ENCODE measurements at places on chromosomes 4 and X.

GRCh38 chr4:53854991-53855568, 209.3 kb downstream of the CHIC2 start:
- no peak for DNase-seq

DNA sequence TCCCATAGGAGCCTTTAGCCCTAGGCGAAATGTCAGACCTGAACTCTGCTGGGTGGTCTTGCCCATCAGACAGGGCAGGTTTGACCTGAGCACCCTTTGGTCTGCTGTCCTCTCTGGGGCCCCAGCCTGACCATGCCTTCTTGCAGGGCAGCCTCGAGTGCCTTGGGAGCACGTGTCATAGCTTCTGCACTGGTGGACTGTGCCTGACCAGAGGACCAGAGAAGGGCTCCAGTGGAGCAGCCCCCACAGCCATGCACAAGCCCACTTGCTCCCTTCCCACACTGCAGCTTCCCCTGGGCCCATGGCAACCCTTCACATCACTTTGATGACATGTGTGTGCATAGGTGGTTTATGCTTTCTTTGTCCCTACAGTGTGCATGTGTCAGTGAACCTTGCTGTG, 394.0 kb downstream of the TEX13C start:
- no peak for DNase-seq

GRCh38 chr4:100841911-100842310, 324.1 kb upstream of the EMCN start:
- DNase-seq = no peak

- DNase-seq = no peak
Measured at GRCh38 chr4:57156242-57156990, 46.2 kb upstream of the IGFBP7 start.

DNA sequence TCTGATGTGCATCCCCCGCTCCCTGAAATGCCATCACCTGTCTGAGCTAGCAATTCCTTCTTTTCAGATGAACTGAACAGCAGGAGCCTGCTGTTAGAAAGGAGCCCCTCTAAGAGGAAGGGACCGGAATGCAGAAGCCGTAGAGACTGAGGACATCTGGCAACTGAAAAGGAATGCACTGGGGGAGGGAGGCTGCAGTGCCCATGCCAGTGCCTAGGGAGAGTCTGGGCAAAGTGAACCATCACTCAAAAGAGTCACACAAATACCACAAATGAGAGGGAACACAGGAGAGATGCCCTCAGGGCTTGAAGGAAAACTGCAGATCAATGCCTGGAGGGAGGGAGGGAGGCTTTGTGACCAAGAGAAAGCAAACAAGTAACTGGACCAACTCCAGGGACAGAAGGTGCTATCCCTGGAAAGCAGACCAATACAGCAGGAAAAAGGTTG, 93.9 kb upstream of the CBR4 start:
- no peak for DNase-seq

- no peak for DNase-seq
Measured at GRCh38 chr4:121666091-121666679, 30.6 kb downstream of the ANXA5 start.

GRCh38 chrX:136910565-136911035, 30.1 kb upstream of the RBMX start:
- DNase-seq = no peak

All from effector memory CD4-positive, alpha-beta T cell (primary cell).